ENCODE measurements at places on chromosomes 3 and 15.

DNA sequence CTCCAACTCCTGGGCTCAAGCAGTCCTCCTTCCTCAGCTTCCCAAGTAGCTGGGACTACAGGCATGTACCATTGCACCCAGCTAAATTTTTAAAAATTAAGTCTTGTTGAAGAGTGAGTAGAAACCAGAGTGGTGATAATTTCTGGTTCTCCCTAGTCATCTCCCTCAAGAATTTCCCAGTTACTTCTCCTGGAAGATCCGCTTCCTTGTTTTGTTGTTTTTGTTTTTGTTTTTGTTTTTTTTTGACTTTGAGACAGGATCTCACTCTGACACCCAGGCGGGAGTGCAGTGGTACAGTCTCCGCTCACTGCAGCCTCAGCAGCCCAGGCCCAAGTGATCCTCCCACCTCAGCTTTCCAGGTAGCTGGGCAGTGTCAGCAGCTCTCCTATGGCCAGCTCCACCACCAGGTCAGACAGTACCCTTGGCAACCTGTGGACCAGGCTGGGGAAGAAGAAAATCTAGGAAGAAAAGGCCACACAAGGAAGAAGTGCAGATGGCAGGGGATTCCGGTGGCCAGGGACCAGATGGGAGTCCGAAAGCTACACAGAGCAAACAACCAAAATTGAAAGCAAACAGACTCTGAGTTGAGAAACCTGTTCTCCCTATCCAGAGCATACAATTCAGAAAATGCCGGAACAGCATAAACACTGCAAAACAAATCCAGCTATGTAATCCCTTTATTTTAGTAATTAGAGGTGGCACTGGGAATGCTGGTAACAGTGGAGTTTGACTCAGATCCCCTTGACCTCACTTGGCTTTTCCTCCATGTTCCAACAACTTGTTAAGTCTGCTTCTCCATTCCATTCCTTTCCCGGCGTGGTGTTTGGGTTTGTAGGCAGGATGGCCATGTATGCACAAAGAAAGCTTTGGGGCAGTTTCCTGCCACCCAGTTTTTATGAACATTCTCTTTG is 266.6 kb upstream of the CTDSPL start:
- DNase-seq, result no peak

GRCh38 chr3:19881036-19881435 is 53.0 kb downstream of the EFHB start:
- DNase-seq, result no peak

GRCh38 chr15:52181938-52182780 is 9.0 kb downstream of the GNB5 start:
- no peak for DNase-seq

DNA sequence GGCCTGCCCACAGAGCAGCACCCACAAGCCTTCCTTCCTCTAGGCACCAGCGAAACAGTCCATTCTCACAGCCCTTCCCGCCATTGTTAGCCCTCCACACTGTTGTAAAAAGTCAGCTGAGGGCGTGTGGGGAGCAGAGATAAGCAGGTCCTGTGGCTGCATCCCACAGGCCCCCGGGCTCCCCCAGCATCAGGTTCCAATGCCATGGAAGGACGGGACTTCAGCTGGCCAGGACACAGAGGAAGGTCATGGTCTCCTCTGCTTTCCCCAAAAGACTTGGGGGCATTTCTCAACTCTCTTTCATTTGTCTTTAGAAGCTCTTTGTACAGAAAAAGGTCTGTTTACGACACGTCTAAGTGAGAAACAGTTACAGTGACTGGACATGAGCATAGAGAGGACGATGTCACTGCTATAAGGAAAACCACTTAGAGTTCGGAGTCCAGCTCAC is 85.2 kb upstream of the HERC1 start:
- no peak for DNase-seq

- DNase-seq, result no peak
These were observed 255.3 kb upstream of the IL12A start for GRCh38 chr3:159733194-159733860.

DNA sequence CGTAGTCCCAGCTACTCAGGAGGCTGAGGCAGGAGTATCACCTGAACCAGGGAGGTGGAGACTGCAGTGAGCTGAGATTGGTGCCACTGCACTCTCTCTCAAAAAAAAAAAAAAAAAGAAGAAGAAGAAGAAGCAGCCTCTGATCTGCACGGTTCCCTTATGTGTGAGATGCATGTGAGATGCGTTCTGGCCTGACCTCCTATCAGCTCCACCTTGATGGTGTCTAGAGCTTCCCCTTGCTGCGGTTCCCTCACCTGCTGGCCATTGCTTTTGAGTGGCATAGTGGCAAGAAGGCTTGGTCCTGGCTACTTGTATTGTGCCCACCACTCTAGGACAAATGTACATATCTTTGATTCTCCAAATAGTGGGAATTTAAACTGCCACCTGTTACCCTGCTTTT is 49.4 kb upstream of the CFAP161 start:
- DNase-seq, result no peak

DNA sequence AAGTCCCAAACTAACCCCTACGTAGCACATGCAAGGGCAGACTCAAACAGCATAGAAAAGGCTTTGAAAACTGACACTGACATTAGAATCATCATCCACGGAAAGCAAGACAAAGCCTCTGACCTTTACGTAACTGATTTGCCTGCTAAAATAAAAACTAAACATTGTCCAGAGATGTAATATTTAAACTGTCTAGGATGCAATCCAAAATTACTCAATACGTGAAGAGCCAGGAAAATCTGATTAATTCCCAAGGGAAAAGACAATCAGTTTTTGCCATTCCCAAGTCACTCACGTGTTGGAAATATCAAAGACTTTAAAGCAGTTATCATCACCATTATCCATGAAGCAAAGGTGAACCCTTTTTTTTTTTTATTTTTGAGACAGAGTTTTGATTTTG is 13.3 kb upstream of the IQCF1 start:
- DNase-seq, result no peak

DNA sequence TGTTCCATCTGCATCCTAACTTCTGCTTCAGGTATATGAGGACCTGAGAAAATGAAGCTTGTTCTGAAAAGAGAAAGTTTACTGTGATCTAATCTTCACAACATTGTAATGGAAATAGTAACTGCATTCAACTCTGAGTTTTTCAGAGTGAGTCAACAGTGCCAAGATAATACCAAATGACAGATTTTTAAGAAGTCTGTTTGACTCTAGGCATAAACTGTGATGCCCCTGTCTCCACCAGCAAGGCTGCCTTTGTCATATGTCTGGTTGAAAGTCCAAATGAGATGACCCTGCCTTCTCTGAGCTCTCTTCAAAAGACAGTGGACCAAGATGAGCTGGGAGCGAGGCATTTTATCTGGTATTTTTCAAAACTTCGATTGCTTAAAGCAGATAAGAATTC is 44.8 kb upstream of the B3GNT5 start:
- DNase-seq, result no peak

DNA sequence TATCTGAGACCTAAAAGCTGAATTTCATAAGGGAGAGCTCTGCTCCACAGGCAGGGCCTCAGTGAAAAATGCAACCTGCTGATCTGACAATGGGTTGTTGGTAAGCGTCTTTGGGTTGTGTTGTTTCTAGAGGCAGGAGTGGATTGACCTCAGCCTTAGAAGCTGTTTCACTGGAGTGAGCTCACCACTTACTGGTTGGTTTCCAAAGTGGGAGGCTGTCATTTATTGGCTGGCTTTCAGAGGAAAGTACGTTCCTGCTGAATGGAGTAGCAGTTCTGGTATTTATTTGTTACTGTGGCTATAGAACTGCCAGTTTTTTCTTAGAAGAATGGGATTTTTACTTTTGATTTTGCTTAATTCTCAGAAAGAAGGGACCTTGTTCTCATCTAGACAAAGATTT is 29.3 kb upstream of the COL6A5 start:
- no peak for DNase-seq

DNA sequence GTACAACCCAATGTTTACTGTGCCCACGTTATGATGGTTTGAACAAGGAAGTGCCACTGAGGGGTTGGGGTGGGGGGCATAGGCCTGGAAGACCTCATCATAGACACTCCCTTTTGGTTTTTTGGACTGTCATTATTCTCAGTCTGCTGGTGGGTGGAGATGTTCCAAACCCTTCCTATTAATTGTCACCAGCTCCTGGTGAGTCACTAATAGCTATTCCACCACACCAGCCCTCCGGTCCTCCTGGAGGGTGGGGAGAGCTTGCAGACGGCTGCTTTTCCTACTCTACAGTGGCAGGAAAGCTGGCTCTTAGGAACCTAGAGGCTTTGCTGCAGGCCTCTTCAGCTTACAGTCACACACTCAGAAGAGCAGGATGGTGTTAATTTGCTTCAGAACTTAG is 9.0 kb upstream of the COPG1 start:
- DNase-seq, result no peak

DNA sequence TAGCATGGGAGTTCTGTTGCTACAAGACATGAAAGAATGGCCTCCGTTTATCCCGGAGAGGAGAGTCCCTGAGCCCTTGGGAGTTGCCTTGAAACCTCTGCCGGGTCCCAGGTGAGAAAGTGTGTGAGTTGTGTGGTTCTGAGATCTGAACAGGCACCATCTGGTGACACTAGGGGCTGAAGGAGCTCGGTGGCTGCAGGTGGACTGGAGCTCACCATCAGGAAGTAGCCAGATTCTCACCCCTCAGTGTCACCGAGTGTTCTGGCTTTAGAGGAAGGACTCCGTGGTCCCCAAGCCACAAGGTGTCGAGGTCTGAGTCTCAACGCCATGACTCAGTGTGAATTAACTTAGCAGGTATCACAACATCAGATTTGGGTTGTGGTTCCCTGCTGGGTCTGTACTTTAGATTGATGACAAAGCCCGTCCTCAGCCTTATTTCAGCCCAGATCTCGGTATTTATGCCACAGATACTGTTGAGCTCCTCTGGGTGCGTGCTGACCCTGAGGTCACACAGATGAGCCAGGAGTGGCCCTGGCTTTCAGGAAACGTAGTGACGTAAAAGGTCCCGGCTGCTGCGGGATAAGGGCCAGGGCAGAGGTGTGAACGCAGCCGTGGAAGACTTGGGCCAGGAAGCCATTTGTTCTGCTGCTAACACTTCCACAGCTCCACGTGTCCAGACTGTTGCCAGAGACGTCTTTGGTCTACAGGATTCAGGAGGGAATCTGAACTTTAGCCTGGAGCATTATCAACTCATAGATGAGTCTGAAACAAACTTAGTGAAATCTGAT is 54.4 kb downstream of the PGPEP1L start:
- DNase-seq, result no peak

DNA sequence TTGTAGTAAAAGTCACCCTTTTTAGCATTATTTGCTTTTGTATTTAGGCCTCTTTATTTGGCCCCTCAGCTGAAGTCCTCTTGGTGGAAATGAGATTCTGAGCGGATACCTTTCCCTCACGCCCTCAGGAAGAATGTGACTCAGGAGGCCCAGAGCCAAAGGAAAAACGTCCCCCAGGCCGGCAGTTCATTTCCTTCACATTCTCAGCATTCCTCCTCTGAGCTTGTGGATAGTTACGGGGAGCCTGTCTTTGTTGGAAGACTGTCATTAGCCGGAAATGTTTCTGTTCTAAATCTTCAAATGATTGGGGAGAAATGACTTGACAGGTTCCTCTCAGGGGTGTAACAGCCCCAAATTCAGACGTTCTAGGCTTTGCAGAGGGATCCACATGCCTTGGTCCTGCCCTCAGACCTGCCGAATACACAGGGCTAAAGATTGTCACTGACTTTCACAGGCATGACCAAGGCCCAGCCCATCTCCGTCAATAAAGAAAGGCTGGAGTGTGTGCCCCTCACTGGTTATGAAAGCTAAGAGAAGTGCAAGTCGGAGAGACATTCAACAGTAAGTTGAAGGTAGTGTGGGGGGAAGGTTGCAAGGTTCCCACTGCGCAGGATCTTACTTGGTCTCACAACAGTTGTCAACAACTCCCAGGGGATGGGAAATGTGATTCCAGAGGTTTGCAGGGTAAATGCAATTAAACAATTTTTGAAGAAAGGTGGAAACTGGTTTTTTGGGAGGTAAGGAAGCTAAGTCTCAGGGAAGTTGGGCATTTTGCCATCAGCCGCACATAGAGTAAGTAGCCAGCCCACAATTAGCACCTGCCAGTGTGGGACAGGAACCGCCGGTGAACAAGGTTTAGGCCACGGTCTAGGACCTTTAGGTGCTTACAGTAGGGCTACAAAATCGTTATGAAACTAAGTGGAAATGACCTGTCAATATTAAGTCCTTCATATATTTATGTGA is 39.7 kb upstream of the MYZAP start:
- no peak for DNase-seq

GRCh38 chr3:141708367-141708766 is 29.7 kb upstream of the RNF7 start:
- no peak for DNase-seq

DNA sequence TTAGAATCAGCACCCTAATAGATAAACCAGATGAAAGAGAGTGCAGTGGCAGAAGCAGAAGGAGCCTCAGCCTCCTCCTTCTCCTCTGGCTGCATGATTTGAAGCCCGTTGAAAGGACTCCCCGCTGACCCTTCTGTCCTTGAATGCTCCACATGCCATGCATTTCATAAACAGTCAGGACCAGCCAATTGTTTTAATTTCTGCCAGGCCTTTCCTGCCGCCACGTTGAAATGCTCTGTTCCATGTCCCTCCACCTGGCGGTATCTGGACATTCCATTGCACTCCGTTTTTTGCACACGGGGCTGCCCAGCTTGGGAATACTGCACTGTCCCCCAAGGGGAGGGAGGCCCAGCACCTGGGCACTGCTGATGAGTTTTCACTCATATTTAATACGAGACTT is 35.2 kb upstream of the GLCE start:
- DNase-seq, result no peak

DNA sequence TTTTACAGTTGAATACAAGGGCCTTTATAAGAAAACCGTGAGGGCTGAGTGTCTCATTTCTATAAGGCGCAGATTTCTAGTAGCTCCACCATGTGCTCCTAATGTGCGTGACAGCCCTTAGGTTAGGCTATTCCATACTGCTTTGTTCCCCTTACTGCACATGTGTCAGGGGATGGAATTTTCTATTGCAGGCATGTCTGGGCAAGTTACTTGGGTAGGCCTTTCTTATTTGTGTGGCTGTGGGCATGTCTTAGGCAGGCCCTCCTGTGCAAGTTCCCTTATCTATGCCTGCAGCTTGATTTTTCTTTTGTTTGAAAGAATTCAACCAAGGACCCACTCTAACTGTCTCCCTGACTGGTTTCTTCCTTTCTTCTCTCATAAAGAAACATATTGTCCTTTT is 434.2 kb upstream of the CNTN3 start:
- DNase-seq, result no peak

GRCh38 chr3:71548705-71549384 is 34.7 kb downstream of the FOXP1 start:
- DNase-seq, result no peak

- no peak for DNase-seq
These were observed 152.9 kb upstream of the RGMA start for GRCh38 chr15:93241696-93242585.

Measured in stimulated activated CD8-positive, alpha-beta memory T cell treated with anti-CD3 and anti-CD28 coated beads, Interleukin-4, amount 100 ng/mL, for 24 hours (primary cell).